ENCODE measurements at places on chromosomes 7 and 10.

DNA sequence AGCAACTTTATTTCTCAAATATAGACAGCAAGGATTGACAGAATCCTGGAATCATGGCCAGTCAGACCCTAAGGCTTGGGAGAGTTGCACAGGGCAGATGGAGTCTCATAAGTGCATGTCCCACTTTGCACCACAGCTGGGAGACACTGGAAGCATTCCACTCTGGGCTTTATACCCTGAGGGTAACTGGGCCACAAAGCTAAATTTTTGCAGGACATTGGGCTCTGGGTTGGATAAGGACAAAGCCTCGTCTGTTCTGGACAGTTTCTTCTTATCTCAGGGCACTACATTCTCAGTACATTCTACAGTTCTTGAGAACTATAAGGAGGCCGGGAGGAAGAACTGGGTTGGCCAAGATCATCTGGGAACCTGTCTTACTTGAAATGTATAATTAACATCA lies 158.3 kb upstream of the IGFBP3 start:
- no peak for DNase-seq

GRCh38 chr10:35019041-35020024 lies 70.8 kb downstream of the CUL2 start:
- no peak for DNase-seq

- no peak for DNase-seq
Measured at GRCh38 chr10:59175538-59176240, 754 bp upstream of the PHYHIPL start.

DNA sequence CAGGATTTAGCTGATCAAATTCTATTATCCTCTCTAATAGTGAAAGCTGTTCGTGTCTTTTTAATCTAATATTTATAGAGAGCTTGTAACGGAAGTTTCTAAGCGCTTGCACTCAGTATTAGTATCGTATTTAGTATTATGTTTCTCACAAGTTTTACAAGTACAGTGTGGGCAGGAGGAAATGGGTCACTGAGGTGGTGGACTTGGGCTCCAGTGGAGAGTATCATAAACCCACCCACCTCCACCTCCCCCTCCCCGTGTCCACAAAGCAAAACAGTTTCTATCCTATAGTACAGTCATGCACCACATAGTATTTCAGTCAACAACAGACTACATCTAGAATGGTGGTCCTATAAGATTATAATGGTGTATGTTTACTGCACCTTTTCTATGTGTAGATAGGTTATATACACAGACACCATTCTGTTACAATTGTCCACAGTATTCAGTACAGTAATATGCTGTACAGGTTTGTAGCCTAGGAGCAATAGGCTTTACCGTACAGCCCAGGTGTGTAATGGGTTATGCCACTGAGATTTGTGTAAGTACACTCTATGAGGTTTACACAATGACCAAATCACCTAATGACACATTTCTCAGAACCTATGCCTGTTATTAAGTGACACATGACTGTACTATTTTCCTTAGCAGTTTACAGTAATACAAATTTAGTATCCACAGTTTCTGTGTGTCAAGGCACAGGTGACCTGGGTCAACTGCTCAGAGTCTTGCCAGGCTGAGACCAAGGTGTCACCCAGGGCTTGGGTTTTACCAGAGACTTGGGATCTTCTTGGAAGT lies 1021.3 kb upstream of the C7orf33 start:
- DNase-seq = no peak

DNA sequence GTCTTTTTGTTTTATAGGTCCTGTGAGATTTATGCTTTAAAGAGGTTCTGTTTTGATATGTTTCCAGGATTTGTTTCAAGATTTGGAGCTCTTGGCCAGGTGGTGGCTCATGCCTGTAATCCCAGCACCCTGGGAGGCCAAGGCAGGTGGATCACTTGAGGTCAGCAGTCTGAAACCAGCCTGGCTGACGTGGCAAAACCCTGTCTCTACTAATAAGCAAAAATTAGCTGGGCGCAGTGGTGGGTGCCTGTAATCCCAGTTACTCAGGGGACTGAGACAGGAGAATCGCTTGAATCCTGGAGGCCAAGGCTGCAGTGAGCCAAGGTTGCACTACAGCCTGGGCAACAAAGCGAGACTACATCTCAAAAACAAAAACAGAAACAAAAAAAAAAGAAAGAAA lies 8.3 kb upstream of the HYAL4 start:
- no peak for DNase-seq

GRCh38 chr7:85090143-85090542 lies 96.7 kb downstream of the SEMA3D start:
- no peak for DNase-seq

GRCh38 chr7:94300176-94300835 lies 94.4 kb upstream of the COL1A2 start:
- DNase-seq = no peak

DNA sequence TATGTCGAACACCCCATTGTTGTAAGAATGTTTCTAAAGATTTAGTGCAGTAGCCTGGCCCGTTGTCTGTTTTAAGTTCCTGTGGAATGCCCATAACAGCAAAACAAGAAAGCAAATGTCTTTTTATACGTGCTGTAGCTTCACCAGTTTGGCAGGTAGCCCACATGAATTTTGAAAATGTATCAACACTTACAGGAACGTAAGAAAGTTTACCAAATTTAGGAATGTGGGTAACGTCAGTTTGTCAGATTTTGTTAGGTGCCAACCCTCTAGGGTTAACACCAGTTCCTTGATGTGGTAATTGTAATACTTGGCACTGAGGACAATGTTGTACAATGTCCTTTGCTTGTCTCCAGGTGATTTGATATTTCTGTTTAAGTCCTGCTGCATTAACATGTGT lies 3.2 kb upstream of the GIMAP4 start:
- no peak for DNase-seq

GRCh38 chr10:79176949-79177602 lies 108.3 kb downstream of the ZMIZ1 start:
- no peak for DNase-seq

- no peak for DNase-seq
Measured at GRCh38 chr10:22646388-22646853, 68.0 kb downstream of the PIP4K2A start.

GRCh38 chr10:133359554-133359971 lies 1.7 kb upstream of the FUOM start:
- no peak for DNase-seq

GRCh38 chr10:131694781-131695495 lies 205.9 kb upstream of the PPP2R2D start:
- no peak for DNase-seq

GRCh38 chr7:8931906-8932646 lies 498.7 kb downstream of the NXPH1 start:
- no peak for DNase-seq

GRCh38 chr10:123847686-123848432 lies 43.7 kb downstream of the CPXM2 start:
- DNase-seq = no peak

DNA sequence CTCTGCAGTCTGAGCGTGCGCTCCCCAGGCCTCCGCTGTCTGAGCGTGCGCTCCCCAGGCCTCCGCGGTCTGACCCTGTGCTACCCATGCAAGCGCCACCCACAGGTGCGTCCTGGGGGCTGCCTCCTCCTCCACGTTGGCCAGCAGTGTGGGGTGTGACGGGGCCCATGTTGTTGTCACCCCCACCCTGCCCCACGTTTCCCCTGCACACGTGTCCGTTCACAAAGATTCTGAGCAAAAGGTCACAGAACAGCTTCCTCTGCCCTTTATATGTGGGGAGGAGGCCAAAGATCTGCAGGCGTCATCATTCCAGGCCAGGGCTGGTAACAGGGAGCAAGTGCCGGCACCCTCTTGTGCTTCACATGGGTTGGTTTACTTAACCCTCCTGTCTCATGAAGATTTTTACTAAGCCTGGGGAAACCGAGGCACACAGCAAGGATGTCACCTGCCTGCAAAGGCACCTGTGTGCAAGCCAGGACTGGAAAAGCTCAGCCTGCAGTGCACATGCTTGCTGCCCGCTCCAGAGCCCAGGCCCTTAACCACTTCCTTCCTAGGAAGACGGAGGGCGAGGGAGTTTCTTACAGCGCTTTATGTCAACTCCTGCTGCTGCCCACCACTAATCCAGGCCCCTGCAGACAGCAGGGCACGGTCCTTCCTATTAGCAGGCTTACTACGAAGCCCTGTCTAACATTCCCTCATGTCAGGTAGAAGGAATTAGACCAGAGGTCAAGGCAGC lies 4.8 kb downstream of the GPR146 start:
- DNase-seq = no peak

GRCh38 chr7:20183086-20183485 lies 34.1 kb downstream of the MACC1 start:
- DNase-seq = no peak

- DNase-seq = peak; percentile 49
Measured at GRCh38 chr10:72087969-72088888, at the start of gene SPOCK2. SPOCK2 (minus strand) TSS chr10:72088551; CDS start chr10:72088328, 223 bp downstream.

DNA sequence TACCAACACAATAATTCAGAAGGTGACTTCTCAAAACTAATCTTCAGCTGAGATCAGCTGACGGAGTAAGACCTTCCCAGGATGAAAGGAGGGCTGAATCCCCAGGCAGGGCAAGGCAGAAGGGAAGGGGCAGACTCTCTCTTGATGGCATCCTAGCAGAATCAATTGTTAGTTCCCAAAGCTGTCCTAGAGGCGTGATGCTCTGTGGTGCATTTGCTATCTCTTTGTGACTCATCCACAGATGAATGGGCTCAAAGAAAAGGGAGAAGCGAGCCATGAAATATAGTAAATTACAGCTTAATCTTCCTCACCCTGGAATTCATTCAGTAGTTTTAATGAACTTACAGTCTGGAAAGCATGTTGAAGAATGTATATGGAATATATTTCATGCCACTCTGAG lies 37.2 kb downstream of the PDE1C start:
- DNase-seq = no peak

DNA sequence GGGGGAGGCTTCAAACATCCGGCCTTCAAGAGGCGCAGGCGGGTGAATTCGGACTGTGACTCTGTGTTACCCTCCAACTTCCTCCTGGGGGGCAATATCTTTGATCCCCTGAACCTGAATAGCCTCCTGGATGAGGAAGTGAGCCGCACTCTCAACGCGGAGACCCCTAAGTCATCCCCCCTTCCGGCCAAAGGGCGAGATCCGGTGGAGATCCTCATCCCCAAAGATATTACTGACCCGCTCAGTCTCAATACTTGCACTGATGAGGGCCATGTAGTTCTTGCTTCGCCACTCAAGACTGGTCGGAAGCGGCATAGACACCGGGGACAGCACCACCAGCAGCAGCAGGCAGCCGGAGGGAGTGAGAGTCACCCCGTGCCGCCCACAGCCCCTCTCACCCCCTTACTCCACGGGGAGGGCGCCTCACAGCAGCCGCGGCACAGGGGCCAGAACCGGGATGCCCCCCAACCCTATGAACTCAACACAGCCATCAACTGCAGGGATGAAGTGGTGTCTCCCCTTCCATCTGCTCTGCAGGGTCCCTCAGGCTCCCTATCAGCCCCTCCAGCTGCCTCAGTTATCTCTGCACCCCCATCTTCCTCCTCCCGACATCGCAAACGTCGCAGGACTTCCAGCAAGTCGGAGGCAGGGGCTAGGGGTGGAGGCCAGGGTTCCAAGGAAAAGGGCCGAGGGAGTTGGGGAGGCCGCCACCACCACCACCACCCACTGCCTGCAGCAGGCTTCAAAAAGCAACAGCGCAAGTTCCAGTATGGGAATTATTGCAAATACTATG lies 1.1 kb downstream of the MEPCE start:
- DNase-seq = peak; percentile 22

DNA sequence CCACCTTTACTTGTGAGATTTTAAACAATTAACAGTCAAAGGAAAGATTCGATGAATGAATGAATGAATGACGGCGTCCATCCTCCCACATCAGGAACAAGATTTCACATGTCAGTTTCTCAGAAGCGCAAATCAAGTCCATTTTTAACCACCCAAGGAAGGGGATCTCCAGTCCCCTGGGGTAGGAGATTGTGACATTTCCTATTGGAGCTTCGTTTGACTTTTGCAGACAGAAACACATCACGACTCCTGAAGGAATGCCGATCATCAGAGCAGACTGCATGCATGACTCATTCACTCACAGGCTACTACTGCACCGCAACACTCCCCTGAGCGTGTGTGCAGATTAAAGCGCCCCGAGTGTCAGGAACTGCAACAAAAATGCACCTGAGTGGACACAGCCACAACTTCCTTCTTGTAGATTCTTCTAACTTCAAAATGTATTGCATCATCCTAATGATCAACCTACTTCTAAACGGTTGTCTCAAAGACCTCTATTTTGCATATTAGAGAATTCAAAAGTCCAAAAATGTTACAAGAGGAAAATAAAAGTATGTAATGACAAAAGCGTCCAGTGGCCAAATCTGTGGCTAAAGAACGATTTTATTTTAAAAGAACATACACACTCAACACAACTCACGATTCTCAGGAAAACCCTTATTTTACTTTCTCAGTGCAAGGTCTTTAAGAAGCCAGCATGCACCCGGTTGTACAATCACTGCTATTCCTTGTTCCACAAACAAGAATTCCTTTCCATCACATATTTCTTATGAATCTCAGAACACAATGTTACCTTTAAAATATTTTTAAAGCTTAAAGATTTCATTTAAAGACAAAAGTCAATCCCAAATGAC lies 172.6 kb downstream of the FAM107B start:
- DNase-seq = no peak

DNA sequence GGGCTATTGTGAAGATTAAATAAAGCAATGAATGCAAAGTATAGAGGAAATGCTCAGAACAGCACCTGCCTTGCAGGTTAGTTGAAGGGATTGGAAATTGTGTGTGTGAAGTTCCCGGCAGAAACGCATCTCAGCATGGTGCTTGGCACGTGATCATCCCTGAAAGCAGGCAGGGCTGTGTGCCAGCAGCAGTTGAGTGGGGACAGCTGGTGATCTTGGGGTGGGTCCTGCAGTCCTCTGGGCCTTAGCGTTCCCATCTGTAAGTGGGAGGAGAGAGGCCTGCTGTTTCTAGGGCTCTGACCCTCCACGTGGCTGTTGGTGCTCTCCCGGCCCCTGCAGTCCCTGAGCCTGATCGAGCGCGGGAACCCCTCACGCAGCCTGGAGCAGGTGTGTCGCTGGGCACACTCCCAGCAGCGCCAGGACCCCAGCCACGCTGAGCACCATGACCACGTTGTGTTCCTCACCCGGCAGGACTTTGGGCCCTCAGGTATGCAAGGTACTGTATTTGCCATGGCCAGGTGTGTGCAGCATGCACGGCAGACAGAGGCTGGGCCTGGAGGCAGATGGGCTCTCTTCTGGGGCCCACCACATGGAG lies 55.3 kb downstream of the TBATA start:
- no peak for DNase-seq

- DNase-seq = no peak
Measured at GRCh38 chr10:80174641-80175395, 30.5 kb downstream of the ANXA11 start.

DNA sequence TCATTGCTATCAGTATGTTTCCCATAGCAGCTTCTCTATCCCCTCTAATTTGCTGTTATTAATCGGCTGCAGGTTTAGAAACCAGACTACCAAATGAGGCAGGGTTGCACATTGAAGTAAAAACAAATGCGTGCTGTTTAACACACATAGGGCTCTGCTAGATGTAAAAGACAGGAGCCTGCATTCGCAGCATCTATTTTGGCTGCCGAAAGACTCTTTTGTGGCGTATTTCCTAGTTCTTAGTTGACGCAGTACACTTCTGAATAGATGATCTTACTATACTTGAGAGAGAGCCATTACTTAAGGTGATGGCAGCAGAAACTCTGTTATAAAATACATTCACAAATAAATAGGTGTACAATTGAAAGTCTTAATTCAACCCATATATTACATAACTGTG lies 21.4 kb downstream of the SGCE start:
- DNase-seq = no peak
